ENCODE measurements at places on chromosomes 16 and 17. TPM values are rescaled to one million over a fixed set of nuclear protein-coding genes. Genes with fewer than 3 reads are reported as not detected.

DNA sequence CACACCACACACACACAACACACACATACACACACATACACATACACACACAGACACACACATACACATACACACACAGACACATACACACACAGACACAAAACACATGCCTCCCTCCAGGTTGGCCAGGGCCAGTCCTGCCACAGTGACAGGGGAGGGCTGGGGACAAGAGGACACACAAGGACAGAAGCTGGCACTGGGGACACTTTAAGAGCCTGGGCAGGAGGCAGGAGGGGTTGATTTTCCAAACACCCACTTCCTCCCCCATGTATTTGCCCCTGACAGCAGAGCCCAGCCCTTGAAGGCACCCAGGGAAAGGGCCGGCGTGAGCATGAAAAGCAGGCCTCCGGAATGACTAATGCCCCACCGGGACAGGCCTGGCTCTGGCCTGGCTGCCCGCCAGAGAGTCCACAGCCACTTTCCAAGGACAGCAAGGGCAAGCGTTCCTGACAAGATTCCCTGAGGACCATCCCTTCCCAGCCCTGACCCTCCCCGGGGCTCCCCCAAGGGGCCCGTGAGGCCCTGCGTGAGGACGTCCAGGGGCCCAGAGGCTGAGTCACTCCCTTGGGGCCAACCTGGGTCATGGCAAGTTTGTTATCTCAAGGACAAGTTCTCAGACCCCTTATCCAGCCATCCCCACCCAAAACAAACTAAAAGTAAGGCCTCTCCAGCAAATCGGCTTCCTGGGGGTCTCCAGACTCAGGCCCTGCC lies 235.6 kb downstream of the ZNF423 start:
- no peak for DNase-seq

Gene CD300H
- not detected for total RNA-seq

- peak; percentile 38 for DNase-seq
Observed at GRCh38 chr17:28227316-28228108, 91.5 kb upstream of the TMEM97 start.

Gene HS3ST4
- total RNA-seq = not detected

- DNase-seq = no peak
Observed at GRCh38 chr17:55729484-55729883, 6.8 kb upstream of the TMEM100 start.

DNA sequence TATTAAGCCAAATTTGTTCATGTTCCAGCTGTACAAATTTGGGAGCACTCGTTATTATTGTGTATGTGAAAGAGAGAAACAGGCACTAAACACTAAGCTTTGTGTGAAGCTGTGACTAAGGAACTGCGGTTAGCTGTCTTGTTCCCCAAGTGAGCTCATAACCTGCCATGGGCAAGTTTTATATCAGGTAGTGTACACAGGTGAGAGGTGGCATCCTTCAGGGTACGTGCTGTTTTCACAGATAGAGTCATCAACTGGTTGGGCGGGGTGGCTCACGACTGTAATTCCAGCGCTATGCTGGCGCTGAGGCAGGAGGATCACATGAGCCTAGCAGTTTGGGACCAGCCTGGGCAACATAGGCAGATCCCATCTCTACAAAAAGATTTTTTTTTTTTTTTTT lies 2.8 kb downstream of the DNAJA3 start:
- no peak for DNase-seq

Gene GRAPL
- total RNA-seq = 3.0 TPM

Gene CA5A
- total RNA-seq = not detected

DNA sequence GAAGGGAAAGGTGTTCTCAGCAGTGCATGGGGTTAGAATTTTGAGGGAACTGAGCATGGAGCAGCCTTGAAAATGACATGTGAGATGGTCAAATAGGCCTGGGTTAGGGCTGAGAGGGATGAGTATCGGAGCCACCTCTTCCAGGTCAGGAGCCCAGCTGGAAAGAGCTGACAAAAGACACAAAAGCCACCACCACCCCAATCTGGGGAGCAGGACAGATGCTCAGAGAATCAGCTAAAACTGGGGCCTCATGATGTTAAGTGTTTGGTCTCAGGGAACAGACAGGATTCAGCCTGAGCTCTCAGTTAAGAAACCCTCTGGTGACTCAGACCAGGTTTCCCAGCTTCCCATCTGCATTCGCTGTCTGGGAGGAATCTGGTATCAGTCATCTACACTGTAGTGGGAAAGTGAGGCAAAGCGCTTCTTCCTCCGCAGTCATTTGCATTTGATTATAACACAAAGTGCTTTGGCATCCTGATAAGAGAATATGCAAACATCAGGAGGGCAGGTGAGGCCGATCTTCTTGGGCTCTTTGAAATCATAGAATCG lies 2.6 kb downstream of the WNT9B start:
- no peak for DNase-seq

Gene KIF2B
- not detected for total RNA-seq

Gene CD19
- total RNA-seq = 0.19 TPM

Gene SOCS1
- total RNA-seq = 45.1 TPM

Gene AKAP1
- total RNA-seq = 17.6 TPM

DNA sequence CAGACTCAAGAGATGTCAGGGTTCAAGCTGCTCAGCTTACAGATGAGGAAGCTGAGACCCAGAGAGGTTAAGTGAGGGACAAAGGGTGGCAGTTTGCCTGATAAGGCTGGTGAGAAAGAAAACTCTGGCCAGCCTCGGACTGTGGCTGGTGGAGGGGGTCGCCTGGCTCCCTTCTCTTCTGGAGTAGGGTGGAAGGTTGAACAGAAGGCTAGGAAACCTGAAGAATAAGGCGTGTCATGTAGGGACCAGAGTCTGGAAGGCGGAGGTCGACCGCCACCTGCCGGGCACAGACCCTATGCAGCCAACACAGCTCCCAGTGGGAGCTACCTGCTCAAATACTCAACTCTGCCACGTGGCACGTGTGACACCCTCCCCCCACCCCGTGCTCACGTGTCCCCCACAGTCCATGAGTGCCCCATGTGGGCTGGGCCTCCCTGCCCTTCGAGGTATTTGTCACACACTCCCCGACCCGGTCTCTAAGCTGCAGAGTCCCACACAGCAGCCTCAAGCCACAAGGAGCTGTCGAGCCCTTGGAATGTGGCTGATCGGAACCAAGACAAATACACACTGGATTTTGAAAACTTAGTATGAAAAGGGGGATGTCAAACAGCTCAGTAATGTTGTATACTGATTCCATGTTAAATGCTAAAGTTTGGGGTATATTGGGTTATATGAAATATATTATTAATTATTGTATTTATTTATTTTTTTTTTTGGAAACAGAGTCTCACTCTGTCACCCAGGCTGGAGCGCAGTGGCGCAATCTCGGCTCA lies 11.8 kb downstream of the HID1 start:
- DNase-seq = peak; percentile 79

GRCh38 chr16:85448557-85449190 lies 164.4 kb upstream of the GSE1 start:
- DNase-seq = peak; percentile 55

DNA sequence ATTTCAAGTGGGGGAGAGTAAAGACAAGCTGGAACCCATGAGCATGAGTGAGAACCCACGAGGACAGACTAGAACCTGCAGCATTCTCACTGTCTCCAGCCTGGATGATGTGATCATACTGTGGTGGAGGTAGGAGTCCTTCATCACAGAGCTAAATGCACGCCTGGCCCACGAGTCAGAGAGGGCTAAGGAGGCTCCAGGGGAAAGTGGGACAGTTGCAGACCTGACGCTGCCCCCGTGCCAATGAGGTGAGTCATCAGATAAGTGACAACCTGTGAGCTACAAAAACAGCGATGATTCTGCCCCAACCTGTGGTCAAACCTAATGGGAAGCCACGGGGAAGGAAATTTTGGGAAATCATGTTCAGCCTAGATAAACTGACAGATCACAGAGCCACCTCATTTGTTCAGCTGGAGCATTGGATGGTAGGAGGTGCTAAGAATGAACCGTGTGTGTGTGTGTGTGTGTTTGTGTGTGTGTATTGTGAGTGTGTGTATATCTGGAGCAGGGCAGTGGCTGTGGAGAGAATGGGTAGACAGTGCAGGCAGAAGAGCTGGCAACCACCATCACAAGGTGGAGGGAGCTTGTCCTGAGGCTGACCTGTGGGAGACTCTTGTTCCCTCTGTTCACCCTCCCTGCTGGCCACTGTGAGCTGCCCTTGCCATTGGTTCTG lies 131.8 kb downstream of the UTP18 start:
- DNase-seq = no peak

Gene CCDC43
- total RNA-seq = 31.8 TPM

Gene HSD17B2
- total RNA-seq = not detected

DNA sequence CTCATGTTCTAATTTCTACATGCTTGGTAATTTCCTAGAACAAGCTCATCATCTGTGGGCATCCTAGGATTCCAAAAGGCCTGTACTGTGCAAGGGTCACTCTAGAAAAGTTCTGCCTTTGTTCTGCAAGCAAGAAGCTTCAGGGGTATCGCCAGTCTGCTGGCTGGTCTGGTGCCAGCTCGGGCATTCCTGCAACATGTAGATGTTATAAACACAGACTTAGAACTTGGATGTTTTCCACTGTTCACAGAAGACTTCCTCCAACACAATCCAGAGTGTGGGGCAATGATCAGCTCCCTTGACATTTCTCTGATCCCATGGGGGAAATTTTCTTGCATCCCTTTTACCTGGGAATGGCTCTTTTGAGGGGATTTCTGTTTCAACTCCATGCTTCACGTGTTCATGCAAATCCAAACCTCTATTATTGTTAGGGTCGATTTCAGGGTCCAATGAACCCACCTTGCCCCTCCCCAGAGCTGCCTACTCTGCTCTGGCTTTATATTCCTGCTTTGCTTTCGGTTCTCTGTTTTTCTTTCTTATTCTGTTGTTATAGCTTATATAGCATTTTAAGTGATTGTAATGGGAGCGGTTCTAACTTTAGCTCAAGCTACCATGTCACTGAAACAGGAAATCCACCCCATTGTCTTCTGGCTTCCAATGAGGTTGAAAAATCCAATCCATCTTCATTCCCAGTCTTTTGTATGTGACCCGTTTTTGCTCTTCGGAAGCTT lies 25.3 kb downstream of the UBE2O start:
- DNase-seq = no peak

- no peak for DNase-seq
Observed at GRCh38 chr16:26658486-26658885, 408.2 kb upstream of the C16orf82 start.

Gene SSTR5
- total RNA-seq = not detected

- DNase-seq = no peak
Observed at GRCh38 chr17:74252211-74252610, 21.8 kb upstream of the DNAI2 start.

Gene ABCC12
- total RNA-seq = not detected

- no peak for DNase-seq
Observed at GRCh38 chr16:53156516-53156915, 101.7 kb downstream of the CHD9 start.

Gene MRTFB
- total RNA-seq = 8.4 TPM

DNA sequence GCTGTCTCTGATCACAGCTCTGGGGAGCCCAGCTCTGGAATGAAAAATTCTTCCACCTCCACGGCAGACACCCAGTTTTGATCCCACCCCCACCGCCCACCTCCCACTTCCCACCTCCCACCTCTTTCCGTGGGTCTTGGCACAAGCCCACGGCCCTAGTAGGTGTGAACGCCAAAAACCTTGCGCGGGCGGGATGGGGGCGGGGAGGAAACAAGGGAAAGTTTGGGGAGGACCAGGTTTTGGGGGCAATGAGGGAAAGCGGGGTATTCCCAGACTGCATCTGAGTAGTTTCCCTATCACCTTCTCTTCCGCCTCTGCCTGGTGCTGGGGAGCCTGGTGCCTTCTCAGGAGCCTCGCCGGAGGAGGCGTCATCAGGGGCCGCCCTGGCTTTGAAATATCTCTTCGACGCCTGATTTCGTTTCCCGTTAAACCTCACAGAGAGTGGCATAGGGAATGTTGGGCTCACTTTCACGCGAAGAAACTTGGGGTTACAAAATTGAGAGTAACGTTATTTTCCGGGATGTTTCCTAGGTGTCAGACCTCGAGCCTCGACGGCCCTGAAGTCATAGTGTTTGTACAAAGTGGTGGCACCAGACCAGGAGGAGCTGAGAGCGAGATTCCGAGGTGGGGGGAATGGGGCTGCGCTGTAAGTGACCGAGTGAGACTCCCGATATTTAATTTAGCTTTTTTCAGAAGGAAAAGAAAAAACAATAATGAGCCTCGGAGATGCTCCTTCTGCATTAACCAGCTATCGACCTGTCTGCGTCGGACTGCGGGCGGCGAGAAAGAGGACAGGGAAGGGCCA lies 1.6 kb upstream of the IRX3 start:
- no peak for DNase-seq

- no peak for DNase-seq
Observed at GRCh38 chr16:9680968-9681367, 501.3 kb downstream of the GRIN2A start.

Gene HEATR9
- not detected for total RNA-seq

Gene SMIM36
- not detected for total RNA-seq

Gene CASKIN1
- total RNA-seq = 0.15 TPM

- peak; percentile 2 for DNase-seq
Observed at GRCh38 chr17:67443931-67444595, 67.0 kb downstream of the PITPNC1 start.

Gene SLC35B1
- total RNA-seq = 39.5 TPM

All from activated naive CD4-positive, alpha-beta T cell treated with anti-CD3 and anti-CD28 coated beads for 36 hours (primary cell).